Hematopoietic multipotent progenitor cell treated with erythropoietin and hydrocortisone succinate and interleukin-3 and kit ligand, for 6 days (in vitro differentiated cells): ENCODE measurements at places on chromosomes 7 and 10.

GRCh38 chr10:118995739-118996138 is 33.8 kb upstream of the NANOS1 start:
- no peak for DNase-seq

- DNase-seq, result no peak
These were observed 91.1 kb upstream of the DDC start for GRCh38 chr7:50656141-50656895.

DNA sequence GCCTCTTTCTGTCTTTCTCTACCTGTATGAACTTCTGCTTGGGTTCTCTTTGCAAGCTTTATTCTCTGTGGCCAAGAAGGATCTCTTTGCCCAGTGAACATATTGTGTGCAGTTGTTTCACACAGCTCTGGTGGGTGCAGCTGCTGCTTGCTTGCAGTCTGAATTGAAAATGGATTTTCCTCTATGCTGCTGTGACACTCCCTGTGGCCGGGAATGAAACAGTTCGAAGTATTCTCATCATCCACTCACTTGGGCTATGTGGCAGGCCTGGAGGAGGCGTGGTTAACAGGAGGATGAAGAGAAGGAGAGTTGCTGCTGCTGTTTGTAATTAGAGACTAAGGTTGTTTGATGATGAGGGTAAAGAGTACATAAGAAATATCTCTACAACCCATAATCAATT is 28.4 kb upstream of the ITGA8 start:
- DNase-seq, result no peak

GRCh38 chr10:66252986-66253385 is 672.9 kb upstream of the LRRTM3 start:
- no peak for DNase-seq

GRCh38 chr10:79298403-79299244 is 48.6 kb upstream of the PPIF start:
- DNase-seq, result peak; percentile 79

- no peak for DNase-seq
These were observed 33.0 kb downstream of the TPST1 start for GRCh38 chr7:66237906-66238772.

DNA sequence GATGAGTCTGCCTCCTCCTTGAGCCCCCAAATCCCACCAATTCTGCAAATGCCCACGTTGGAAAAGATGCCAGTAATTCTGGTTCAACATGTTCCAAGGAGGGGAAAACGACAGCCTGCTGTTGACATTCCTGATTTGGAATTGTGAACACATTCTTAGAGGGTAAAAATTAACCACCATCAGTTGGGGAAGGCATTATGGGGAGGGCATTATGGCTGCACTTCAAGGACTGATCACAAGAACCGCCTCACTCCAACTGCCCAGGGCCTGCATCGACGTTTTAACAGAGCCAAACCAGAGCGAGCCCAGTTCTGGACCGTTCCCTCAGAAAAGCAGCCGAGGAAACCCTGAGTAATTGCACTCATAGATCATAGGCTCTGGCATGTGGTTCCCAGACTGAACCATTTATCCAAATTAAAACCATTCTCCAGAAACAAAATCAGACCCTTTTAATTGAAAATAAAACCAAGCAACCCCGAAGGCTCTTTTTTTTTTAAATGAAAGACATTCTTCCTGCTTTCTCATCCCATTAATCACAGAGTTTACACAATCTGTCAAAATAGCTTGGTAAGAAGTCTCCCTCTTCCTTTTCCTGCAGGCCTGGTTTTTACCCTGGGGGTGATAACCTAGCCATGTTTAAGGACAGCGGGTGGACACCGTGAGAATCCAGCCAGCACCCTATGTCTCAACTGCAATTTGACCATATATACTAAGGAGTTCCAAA is 8.0 kb downstream of the TNS3 start:
- DNase-seq, result no peak

DNA sequence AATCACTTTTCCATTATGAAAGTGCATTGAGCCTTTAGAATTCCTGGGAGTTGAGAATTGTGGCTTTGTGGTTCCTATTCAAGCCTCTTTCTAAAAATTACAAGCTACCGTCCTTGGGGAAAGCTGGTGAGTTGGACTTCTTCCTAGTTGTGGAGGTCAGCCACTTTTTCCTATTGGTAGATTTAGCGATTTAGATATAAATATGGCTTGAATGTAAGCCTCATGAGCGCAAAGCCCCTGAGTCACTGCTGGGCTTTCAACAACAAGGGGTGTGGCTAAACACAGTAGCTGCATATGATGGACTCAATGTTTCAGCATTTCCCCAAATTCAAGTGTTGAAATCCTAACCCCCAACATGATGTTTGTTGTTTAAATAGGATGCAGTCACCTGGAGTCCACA is 150.0 kb upstream of the IGFBP3 start:
- DNase-seq, result no peak

DNA sequence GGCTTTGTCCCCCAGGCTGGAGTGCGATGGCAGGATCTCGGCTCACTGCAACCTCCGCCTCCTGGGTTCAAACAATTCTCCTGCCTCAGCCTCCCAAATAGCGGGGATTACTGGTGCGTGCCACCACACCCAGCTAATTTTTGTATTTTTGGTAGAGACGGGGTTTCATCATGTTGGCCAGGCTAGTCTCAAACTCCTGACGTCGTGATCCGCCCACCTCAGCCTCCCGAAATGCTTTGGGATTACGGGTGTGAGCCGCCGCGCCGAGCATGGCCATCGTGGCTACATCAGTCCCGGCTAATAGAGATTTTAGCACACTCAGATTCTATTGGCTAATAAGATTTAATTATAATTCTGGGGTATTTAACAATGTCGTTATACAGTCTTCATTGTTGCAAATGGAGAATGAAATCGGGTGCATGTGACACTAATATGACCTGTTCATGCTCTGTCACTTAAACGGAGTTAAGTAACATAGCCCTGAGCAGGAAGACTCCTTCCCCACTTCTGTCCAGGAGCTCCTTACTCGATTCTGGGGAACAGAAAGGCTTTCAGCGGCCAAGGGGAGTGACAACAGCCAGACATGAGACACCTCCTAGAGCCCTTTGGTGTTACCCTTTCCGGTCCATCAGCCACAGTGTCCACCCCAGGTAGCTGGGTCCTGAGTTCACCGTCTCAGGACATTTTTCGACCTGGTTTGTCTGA is 40.9 kb upstream of the FAM20C start:
- DNase-seq, result no peak

DNA sequence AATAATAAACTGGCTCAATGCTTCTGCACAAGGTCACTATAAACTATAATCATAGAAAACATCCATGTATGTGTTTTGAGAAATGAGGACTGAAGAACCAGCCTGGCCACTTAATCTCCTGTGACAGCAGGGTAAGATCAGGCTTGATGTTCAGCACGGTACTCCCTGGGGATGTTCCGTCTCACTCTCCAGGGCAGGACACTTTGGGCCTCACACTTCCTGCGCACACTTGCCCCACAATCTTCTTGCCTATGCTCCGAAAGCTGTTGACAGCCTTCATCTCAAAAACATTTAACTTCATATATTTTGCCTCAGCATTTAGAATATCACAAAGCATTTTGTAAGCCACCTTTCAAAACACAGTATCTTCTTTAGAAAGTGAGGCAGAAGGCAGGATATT is 92.7 kb downstream of the PARD3 start:
- no peak for DNase-seq

DNA sequence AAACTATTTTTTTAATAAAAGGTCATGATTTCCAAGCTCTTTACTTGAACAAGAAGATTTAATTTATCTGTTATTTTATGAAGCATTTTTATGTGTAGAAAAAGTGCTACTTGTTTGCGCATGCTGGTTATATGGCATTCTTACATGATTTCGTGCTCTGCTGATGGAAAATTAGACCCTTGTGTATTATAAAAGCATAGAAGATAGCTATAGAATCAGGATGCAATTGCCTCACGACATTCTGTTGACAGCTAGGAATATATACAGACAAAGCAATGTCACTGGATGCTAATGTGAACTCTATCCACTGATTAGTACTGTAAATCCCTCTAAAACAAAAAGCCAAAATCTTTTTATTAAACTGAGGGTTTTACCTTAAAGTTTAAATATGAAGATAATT is 255.9 kb downstream of the MDFIC start:
- no peak for DNase-seq

- DNase-seq, result peak; percentile 70
These were observed 101.2 kb upstream of the ZNF746 start for GRCh38 chr7:149598721-149599308.

GRCh38 chr7:2143981-2144595 is 88.7 kb downstream of the MAD1L1 start:
- DNase-seq, result no peak

- no peak for DNase-seq
These were observed 167.5 kb downstream of the NRF1 start for GRCh38 chr7:129778770-129779601.

- DNase-seq, result no peak
These were observed 21.2 kb downstream of the NACAD start for GRCh38 chr7:45067582-45067981.

GRCh38 chr7:107879400-107880035 is 11.5 kb upstream of the DLD start:
- DNase-seq, result peak; percentile 89

DNA sequence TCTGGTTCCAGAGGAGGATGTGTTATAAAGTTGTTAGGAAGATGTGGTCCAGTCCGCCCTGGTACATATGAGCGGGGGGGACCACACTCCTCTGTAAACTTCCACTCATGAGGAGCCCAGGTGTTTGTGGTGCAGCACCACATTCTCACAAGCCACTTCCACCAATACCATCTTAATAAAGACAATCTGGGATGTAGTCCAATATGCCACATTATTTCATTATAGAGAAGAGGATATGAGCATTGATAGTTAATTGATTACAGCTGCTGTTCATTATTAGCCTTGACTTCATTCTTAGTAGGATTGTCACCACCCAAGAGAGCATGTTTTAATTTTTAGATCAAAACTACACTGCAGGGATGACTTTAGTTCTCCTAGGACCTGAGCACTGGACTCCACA is 40.5 kb downstream of the ERCC6 start:
- DNase-seq, result no peak

DNA sequence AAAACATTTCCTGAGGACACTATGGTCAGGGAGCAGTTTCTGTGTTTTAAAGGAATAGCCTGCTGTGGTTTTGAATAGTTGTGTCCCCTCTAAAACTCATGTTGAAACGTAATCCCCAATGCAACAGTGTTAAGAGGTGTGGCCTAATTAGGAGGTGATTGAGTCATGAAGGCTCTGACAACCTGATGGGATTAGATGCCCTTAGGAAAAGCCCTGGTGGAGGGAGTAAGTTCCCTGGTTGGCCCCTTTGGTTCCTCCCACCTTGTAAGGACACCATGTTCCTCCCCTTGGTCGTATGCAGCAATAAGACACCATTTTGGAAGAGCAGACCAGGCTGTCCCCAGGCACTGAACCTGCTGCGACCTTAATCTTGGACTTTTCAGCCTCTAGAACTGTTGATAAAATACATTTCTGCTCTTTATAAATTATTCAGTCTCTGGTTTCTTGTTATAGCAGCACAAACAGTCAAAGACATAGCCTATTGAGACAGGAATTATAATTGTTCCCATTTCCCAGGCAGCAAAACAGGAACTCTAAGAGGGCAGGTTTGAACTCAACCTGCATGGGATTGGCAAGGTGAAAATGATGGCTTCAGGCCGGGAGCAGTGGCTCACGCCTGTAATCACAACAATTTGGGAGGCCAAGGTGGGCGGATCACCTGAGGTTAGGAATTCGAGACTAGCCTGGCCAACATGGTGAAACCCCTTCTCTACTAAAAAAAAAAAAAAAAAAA is 20.5 kb upstream of the TNS3 start:
- DNase-seq, result no peak

- DNase-seq, result no peak
These were observed 1.7 kb downstream of the ABHD11 start for GRCh38 chr7:73736885-73737284.

- no peak for DNase-seq
These were observed 38.3 kb downstream of the LRRC18 start for GRCh38 chr10:48901319-48901718.
